NCI-H524 treated with DMSO at 0.1 percent for 48 hours (cell line): ENCODE measurements at places on chromosomes 3 and 15.
A peak's percentile ranks its signal among the peaks of the same experiment; 100 is the strongest.

DNA sequence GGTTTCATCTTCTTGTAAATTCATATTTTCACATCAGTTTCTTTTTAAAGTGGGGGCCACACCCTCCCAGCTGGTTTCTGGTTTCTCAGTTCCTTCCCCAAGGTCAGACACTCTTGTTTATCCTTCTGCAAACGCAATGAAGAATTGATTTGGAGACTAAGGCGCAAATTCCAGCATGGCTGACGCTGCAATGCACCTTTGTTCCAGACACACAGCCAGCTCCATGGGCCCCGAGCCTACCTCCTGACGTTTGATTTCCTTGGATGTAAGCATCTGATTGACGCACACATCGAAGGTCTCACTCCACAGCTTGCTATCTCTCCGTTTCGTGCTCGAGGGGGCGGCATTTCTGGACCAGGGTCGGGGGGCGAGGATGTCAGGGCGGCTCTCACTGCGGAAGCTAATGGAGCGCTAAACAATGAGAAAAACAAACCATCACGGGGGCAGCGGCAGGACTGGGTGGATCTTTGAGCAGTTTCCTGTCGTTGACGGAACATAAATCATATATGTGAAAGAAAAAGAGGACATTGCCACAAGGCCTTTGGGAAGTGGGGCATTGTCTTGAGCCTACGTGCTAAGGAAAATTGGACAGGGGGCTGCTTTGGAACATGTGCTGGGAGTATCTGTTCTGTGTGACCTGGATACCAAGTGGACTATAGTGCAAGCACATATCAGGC is 46.9 kb downstream of the ARHGEF3 start:
- no peak for DNase-seq

DNA sequence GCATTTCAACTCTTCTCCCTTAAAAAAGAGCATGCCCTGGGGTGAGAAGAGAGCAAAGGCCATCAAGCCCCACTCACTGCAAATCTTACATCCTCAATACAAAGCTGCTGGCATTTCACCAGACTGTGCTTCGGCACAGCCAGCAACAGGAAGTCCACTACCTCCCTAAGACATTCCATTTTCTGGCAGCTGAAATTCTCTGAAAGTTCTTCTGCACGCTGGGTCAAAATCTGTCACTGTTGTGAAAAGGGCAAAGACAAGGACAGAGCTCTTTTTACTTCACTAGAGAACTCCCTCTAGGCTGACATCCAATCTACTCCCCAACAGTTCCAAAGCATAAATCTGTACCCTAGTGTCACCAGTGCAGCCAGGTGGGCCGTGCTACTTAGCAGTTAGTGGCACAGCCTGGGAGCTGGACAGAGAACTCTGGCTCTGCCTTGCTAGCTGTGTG is 6.3 kb downstream of the MTMR10 start:
- no peak for DNase-seq

DNA sequence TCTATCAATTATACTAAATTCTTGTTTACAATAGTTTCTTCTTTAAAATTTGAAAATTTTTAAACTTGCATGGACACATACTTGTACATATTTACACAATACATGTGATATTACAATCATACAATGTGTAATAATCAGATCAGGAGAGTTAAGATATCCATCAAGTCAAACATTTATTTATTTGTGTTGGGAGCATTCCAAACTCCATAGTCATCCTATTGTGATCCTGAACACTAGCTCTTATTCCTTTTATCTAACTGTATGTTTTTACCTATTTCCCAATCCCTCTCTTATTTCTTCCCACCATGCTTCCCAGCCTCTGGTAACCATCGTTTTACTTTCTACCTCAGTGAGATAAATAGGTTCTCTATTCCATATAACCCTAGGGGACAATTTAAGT is 1219.2 kb downstream of the ZPLD1 start:
- DNase-seq, result no peak

DNA sequence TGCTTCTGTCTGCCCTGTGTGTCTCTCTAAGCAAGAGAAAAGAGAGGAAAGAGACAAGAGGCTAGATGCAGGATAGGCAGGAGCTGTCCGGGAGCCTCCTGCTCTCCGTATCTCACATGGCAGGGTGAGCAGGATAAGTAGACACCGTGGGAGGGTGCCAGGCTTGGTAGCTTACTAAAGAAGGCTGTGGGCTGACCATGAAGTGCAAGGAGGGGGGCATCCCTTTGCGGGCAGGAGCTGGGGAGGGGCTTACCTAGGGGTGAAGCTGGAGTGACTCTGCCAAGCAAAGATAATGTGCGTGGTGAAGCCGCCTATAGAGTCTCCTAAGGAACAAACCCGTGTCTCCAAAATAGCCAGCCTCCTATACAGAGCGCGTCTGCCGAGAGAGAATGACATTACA is 33.7 kb upstream of the TMC3 start:
- no peak for DNase-seq

DNA sequence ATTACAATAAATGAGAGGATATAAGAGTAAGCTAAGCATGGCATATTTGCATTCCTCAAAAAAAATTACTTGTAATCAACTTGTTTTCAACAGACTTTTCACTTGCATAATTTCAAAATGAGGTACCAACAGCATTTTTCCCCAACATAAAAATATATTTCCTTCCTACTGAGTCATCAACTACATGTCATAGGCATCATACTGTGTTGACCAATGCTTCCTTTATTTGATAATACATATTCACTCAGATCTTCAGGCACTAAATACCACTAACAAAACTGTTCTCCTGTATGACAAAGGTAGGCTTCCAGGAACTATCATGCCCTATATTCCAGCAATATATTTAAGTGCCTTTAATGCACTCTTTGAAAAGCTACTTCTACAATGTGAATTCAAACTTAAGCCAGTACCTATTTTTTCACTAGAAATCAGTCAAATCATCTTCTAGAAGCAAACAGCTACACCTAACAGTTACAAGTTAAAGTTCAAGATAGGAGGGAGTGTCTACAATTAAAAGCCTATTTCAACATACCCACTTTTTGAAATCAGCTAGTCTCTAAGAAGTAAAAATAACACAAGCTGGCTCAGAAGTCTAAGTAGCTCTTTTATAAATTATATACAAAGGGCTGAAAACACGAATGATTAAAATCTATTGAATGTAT is 11.3 kb downstream of the ADAM10 start:
- DNase-seq, result no peak

DNA sequence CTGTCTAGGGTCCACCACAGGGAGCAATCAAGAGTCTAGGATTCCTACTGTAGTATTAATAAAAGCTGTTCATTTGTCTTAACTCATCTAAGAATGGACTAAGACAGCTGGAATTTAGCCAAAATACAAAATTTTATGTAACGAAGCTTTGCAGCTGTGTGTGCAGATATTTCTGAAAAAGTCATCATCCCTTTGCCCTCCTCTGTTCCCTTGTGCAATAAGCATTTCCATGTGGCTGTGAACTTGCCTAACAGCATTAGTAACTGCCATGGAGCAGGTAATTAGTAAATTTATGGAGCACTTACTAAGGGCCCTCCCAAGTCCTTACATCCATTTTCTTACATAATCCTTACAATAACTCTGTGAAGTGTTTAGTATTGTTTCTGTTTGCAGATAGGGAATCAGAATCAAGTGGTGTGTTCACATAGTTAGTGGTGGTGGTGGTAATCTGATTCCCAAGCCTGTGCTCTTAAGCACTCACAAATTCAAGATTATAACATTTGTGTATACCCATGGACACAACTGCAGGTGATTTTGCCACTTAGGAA is 114.5 kb downstream of the RARB start:
- DNase-seq, result peak; percentile 7

DNA sequence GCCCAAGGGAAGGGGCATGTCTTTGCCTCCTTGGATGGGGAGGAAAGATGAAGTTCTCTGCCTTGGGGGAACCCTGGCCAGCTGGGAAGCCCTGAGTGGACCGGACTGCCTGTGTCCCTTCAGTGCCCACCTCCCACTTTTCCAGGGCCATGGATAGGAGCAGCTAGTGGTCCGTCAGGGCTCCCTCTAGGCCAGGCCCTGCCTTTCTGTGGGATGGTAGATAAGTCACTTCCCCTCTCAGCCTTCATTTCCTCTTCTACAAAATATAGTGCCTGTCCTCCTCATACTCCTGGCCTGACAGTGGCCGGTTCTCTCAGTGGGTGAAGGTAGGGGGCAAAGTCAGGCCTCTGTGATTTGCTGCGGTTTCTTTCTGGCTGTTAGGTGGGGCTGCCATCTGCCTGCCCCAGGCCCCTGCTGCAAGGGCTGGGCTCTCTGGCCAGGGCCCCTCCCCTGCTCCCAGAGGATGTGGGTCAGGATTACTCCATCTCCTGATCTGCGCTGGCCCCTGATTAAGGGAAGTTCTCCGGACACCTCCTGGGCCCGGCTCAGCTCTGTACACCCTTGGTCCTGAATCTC is 1.4 kb downstream of the PLEKHO2 start:
- no peak for DNase-seq

- DNase-seq, result no peak
Observed at GRCh38 chr15:78047761-78048627, 29.5 kb downstream of the TBC1D2B start.

DNA sequence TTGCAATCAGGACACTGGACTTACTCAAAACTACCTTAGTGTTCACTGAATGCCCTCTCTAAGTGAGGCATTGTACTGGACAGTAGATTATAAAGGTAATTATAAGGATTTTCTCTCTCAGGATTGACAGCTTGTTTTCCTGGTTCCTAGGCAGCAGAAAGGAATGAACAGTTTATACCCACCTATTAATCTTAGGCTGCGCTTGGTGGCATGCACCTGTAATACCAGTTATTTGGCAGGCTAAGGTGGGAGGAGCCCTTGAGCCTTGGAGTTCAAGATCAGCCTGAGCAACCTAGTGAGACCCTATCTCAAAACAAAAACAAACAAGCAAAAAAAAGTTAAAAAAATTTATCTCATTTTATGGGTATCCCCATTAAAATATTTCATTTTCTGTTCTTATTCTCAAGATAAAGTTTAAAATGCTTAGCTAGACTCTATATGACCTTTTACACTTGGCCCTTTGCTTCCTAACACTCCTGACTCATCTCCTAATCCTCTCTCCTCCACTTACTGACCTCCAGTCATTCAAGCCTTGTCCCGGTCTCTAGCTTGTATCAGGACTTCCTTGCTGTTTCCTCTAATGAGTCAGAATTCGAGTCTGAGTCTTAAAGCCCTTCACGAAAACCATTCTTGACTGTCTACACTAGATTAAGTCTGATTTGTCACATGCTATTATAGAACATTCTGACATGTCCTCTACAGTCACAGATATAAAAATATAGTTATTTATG is 348.6 kb downstream of the NLGN1 start:
- DNase-seq, result no peak

DNA sequence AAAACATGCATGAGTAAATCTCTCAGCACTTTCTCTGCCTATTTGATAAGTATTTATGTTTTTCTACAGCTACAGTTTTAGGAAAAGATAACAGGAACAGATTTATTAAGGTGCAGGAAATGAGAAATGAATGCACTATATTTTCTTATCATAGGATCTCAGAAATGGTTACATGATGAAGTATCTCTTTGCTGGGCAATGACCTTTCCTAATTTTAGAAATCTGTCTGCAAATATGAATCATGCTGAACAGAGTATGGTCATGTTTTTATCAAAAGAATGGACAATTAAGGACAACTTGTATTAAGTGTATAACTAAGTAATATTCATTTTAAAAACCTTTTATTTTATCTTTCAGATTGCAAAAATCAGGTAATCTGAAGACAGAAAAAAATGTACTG is 53.8 kb upstream of the SPPL2A start:
- no peak for DNase-seq

DNA sequence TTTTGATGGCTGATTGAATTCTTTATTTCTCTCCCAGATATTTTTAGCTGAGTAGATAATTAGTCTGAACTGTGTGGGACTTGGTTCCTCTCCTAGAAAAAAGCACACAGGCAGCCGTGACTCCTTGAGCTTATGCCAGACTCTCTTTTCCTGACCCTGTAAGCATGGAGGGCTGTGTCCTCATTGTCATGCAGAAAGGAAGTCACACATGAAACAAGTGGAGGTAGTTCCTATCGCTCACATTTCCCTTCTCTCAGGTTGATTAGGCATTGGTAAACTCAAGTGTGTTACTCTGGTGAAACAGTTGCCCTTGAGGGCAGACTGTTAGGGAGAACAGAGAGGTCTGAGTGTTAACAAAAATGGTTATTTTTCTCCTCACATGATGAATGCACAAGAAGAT is 6.3 kb upstream of the RTP4 start:
- DNase-seq, result no peak

DNA sequence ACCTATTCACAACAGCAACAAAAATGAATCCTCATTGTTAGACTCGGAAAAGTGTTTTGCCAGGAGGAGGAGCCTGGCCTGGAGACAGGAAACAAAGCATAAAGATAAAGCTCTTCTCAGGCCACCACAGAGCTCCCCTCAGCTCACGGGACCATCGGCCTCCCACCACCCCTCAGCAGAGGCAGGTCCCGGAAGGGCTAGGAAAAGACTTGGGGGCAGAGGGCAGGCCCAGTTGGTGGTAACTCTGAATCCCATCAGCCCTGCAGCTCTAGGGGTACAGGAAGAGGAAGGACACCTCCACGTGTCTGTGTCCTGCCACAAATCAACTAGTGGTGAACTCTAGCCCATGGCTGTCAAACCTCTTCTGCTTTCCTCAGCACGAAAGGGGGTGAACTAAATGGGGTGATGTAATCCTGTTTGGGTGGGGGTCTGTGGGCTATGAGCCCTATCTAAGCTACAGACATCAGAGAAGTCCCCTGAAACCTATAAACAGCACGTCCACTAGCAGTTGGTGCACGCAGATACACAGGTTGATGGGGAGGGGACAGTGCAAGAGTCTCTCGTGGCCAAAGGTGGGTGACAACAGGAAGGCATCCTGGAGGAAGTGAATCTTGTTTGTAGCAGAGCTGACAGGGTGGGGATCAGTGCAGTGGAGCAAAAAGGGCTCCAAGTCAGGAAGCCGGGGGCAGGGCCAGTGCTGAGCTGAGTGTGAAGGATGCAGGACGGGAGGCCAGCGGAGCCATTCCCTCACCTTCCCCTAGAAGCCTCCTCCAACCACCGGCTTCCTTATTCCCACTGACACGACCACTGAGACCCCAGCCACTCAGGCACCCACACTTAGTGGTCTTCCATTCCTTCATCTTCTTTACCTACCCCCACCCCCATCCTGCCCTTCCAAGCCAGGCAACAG is 111.1 kb upstream of the HACD2 start:
- DNase-seq, result no peak

DNA sequence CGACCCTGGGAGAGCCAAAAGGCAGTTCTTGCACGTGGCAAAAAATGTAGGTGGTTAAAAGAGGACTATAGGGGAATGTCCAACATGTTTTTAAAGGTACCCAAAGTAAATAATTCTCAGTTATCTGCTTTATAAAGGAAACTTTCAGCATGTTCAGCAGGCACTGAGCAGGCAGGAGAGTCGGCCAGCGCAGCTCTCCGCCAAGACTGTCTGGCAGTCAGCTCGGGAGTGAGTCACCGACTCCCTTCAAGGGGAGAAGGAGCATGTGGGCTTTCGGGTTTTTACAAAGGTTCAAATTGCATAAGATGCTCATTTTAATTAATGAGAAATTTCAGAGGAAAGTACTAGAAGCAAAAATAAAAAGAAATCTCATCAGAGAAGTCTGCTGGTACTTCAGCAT is 7.0 kb downstream of the GABRA5 start:
- DNase-seq, result no peak
